ENCODE measurements at places on chromosomes 1 and 21.

- no peak for DNase-seq
Measured at GRCh38 chr1:15543589-15544568, 17.2 kb downstream of the DNAJC16 start.

DNA sequence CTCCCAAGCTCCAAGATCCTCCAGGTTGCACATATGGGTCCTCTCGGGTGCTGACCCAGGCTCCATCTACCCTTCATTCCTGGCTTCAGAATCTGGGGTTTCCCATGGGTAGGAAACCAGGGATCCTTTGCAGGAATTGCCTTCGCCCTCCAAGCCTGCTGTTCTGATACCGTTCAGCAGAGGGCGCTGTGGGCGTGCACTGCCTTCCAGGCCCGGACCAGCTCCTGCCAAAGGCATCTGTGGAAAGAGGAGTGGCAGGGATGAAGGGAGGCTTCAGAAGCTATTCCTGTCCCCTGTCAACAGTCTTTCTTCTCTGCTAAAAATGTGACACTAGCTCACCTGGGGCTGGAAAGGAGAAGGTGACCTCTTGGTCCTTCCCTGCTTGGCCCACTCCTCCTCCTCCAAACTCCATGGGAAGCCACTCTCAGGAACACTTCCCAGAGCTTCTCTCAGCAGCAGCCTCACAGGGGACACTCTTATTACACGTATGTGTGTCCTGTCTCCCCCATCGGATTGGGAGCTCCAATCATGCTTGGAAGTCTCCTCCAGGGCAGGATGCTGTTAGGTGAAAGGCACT is 71.2 kb downstream of the VWA5B1 start:
- DNase-seq: peak; percentile 35

GRCh38 chr1:238061967-238062613 is 171.4 kb upstream of the ZP4 start:
- no peak for DNase-seq

- DNase-seq: no peak
Measured at GRCh38 chr1:160211046-160211790, 6.0 kb downstream of the PEA15 start.

GRCh38 chr1:40877698-40878097 is 15.5 kb upstream of the CITED4 start:
- DNase-seq: peak; percentile 16

- no peak for DNase-seq
Measured at GRCh38 chr1:115978292-115978941, 2.1 kb downstream of the SLC22A15 start.

DNA sequence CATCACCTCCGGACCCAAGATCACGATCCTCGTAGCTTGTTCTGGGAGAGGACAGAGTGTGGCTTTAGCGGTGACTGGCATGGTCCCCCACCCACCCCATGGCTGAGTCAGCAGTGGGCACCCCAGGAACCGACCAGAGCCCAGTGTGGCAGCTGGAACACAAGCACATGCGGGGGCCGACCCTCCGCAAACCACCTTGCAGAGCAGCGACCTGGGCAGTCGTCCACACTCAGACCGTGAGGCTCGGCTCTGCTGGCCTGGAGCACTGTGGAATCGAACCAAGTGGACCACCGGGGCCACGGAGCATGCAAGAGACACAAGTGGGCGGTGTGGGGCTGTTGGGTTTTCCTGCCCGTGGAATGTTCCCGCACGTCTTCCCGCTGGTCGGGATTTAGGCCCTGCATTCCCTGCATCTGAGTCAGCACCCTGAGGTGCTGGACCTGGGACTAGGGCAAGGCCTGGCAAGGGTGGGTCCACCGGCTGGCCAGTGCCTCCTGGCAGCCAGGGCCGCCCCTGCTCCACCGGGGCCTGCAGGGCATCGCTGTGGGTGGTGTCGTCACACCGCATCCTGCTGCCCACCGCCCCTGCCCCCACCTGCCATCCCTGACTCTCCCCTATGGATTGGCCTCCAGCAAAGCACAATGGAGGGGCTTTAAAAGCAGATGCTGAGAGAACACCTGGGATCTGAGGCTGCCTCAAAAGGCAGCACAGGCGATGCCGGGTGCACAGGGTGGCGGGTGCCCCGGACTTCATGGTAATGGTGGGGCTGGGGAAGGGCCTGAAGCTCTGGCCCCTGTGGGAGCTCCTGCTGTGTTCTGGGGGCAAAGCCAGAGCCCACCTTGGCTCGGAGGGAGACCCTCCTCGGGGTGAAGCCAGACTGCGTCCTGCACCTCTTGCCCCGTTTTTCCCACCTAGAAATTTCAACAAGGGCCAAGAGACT is 18.5 kb downstream of the MORN1 start:
- no peak for DNase-seq

GRCh38 chr1:222529916-222530315 is 18.0 kb downstream of the HHIPL2 start:
- DNase-seq: no peak

- DNase-seq: no peak
Measured at GRCh38 chr1:201433609-201434008, 12.1 kb upstream of the TNNI1 start.

DNA sequence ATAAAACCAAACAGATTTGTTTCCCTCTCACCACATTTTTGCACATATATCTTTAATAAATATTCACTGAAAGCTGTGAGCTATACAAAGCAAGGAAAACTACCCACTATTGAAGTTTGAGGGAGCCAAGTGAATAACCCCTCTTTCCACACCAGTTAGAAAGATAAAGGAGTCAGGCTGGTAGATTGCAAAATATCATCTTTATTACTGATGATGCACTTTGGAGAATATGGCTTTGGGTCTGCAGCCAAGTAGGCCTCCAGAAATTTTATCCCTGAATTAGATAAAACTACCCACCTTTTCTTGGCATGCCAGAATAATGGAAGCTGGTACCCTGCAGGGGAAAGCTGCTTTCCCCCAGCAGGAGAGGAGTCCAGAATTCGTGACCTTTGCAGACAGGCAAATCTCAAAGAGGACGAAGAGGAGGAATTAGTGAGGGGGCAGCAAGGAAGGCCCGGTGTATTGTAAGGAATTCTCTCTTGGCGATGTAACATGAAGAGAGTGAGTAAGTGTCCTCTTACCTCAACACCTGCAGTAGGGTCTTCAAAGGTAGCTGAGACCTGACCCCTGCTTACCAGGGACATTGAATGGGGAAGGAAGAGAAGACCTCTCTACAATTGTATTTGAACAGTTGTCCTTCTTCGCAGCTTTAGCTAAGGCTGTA is 84.7 kb downstream of the LRRC8D start:
- DNase-seq: no peak

DNA sequence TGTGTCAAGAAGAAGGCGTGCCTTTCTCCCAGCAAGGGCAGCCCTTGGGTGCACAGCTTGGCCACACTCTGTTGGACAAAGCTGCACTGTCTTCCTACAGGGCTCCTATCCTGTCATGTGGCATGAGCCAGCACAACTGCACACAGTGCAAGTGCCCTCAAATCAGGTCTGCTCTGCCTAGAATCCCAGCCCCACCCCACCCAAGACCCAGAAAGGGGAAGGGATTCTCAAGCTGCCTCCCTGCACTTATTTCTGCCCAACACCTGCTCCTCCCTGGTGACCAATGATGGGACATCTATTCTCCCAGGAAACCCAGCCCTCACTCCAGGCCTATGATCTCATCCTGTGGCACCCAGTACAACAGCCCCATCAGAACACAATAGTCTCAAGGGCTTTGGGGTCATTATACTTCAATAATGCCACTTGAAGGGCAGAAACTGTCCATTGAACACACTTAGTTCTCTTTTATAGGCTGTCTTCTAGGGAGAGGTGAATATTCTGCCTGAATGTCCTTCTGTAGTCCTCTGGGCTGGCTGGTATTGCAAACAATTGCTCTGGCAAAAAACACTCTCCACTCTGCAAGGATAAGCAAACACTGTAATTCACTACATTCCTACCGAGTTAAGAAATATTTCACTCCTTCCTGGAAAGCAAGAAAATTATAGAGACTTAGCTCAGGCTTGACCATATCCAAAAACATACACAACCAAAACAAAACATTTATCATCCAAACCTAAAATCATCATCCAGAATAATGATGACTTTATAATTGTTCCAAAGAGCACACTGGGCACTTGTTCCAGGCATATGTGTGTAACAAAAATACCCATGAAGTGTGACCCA is 43.1 kb upstream of the IGSF3 start:
- DNase-seq: no peak

GRCh38 chr1:183735069-183735860 is 69.7 kb upstream of the RGL1 start:
- no peak for DNase-seq

DNA sequence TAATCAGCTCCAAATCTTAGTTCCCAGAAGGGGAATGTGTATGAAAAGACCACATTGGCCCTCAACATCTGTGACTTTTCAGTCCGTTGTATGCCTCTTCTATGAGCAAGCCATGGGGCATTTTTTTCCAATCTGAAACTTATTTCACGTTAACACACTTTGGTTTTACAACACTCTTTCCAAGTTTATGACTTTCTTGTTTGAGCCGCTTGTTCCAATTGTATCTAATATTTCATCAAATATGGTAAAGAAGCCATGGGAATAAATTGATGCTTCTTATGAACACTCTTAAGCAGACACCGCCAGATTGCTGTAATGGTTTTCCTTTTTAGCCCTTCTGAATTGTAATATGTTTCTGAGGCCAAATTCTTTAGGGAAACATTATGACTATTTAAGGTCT is 359.9 kb downstream of the HLX start:
- DNase-seq: no peak

All from activated T-cell treated with anti-CD3 and anti-CD28 coated beads, Interleukin-2, amount 50 U/mL, for 72 hours (primary cell).